ENCODE measurements at places on chromosomes 6 and 20. TPM values are rescaled to one million over a fixed set of nuclear protein-coding genes. Genes with fewer than 3 reads are reported as not detected.

GRCh38 chr6:88825856-88826255 is 137.6 kb downstream of the RNGTT start:
- DNase-seq, result no peak
- H3K27me3 ChIP-seq, result no peaks in the 10 kb centered on the region
- peaks cover 30% of the 10 kb centered on the region for H3K36me3 ChIP-seq
- no peak overlapping the region for H3K27ac ChIP-seq
- H3K4me1 ChIP-seq, result peaks cover 13% of the 10 kb centered on the region

DNA sequence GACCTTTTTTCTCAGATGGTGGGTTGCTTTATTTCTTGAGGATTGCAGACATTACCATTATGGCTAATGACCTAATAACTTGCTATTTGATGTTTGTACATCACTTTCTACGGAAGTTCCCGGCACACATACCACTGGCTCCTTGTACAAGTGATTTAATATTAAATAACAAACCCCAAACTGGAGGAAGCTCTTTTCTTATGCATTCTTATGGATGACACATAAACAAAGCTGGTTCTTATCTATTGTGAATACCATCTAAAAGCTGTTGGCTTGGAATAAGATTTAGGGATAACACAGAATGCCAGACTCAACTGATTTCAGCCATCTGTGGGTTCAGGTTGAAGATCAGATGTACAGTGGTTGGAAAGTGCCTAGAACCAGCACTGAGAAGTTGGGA is 272.6 kb downstream of the TSHZ2 start:
- DNase-seq, result no peak
- no peak overlapping the region for H3K27ac ChIP-seq
- H3K27me3 ChIP-seq, result no peaks in the 10 kb centered on the region
- no peaks in the 10 kb centered on the region for H3K4me1 ChIP-seq
- H3K4me3 ChIP-seq, result no peak overlapping the region
- H3K36me3 ChIP-seq, result peaks cover 6% of the 10 kb centered on the region

DNA sequence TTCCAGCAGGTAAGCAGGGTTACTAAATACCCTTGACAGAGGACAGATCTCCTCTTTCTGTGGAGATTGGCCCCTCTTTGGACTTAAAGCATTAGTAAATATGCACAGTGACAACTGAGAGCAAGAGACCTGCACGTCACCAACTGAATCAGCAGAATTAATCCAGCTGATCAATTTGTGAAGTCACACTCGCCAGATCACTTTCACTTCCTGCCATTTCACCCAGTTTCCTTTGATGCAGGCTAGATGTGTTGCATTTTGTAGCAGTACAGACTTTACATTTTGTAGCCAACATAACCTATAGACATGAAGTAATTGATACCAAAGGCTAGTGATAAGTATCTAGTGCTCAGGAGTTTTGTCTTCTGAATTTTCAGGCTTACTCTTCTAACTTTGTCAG is 11.9 kb downstream of the SYNE1 start:
- peaks cover 1% of the 10 kb centered on the region for H3K27me3 ChIP-seq
- H3K27ac ChIP-seq, result no peak overlapping the region
- 0 out of 2 replicates have a peak, but pooled peaks cover 8% of the 10 kb centered on the region for H3K36me3 ChIP-seq
- no peak overlapping the region for H3K4me3 ChIP-seq

GRCh38 chr20:60108397-60108796 is 150.2 kb downstream of the CDH26 start:
- peak; percentile 15 for DNase-seq
- H3K4me3 ChIP-seq, result no peak overlapping the region
- H3K27me3 ChIP-seq, result peaks cover 5% of the 10 kb centered on the region

DNA sequence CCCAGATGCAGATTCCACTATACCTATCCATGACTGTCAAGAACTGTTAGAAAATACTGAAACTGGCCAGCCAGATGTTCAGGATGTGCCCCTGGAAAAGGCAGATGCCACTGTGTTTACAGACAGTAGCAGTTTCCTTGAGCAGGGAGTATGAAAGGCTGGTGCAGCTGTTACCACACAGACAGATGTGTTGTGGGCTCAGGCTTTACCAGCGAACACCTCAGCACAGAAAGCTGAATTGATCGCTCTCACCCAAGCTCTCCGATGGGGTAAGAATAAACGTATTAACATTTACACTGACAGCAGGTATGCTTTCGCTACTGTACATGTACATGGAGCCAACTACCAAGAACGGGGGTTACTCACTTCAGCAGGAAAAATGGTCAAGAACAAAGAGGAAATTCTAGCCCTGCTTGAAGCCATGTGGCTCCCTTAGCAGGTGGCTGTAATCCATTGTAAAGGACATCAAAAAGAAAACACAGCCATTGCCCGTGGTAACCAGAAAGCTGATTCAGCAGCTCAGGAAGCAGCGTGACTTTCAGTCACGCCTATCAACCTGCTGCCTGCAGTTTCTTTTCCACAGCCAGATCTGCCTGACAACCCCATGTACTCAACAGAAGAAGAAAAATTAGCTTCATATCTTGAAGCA is 459.7 kb upstream of the HTR1E start:
- no peaks in the 10 kb centered on the region for H3K36me3 ChIP-seq
- H3K27ac ChIP-seq, result no peak overlapping the region
- H3K4me3 ChIP-seq, result no peak overlapping the region
- no peak for DNase-seq
- H3K4me1 ChIP-seq, result no peaks in the 10 kb centered on the region

GRCh38 chr20:47531458-47531857 is 29.8 kb downstream of the NCOA3 start:
- H3K36me3 ChIP-seq, result peaks cover 16% of the 10 kb centered on the region
- peaks cover 28% of the 10 kb centered on the region for H3K4me1 ChIP-seq
- no peak overlapping the region for H3K4me3 ChIP-seq
- no peak overlapping the region for H3K27ac ChIP-seq

- peak overlapping the region; percentile 82 for H3K4me3 ChIP-seq
- peak; percentile 88 for DNase-seq
- H3K4me1 ChIP-seq, result peaks cover 32% of the 10 kb centered on the region
Observed at GRCh38 chr20:50415516-50416268, 94.5 kb upstream of the PTPN1 start.

DNA sequence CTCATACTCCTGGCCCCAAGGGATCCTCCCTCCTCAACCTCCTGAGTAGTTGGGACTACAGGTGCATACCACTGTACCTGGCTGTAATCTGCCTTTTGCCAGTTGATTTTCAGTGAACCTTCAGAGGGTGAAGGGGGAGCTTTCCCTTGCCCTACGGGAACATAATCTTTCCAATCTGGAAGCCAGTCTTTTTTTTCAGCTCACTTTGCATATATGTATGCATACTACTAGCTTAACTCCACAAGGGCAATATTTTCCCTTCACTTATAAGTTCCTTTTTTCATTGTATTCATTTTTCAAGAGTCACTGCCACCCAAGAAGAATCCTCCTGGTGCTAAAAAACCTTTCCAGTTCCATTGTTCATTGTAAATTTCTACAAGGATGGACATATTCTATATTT is 53.4 kb upstream of the GCM1 start:
- H3K27ac ChIP-seq, result no peak overlapping the region
- H3K27me3 ChIP-seq, result peaks cover 11% of the 10 kb centered on the region
- H3K36me3 ChIP-seq, result no peaks in the 10 kb centered on the region

DNA sequence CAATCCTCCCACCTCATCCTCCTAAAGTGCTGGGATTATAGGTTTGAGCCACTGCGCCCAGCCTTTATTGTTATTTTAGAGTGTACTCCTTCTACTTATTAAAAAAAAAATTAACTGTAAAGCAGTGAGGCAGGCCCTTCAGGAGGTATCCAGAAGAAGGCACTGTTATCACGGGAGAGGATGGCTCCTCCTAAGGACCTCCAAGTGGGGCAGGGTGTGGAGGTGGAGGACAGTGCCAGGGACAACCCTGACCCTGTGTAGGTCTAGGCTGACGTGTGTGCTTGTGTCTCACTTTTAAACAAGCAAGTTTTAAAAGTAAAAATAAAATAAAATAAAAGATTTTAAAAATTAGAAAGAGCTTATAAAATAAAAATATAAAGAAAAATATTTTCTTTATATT is 23.7 kb upstream of the TAF4 start:
- H3K4me3 ChIP-seq, result no peak overlapping the region
- H3K36me3 ChIP-seq, result peaks cover 5% of the 10 kb centered on the region
- DNase-seq, result no peak
- no peaks in the 10 kb centered on the region for H3K4me1 ChIP-seq

DNA sequence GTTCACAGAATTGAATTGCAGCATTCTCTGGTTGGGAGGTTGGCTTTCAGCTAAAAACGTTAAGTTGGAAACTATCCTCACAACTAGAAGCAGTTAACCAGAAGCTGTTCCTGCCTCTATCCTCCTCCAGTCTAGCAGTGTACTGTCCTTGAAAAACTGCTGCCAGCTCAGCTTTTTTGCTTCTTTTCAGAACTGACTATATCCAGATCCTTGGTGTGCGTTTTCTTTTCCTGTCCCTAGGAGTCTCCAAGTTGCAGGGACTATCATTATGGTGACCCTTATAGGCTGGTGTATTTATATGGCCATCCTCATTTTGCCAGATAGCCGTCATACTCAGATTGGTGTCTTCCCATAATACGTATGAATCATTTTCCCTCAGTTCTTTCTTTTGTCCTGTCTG is 5.5 kb downstream of the ITCH start:
- no peak for DNase-seq
- peak overlapping the region; percentile 64 for H3K27ac ChIP-seq
- no peaks in the 10 kb centered on the region for H3K27me3 ChIP-seq
- peaks cover 42% of the 10 kb centered on the region for H3K36me3 ChIP-seq

- no peaks in the 10 kb centered on the region for H3K27me3 ChIP-seq
- DNase-seq, result no peak
- H3K4me1 ChIP-seq, result no peaks in the 10 kb centered on the region
- H3K27ac ChIP-seq, result no peak overlapping the region
- no peak overlapping the region for H3K4me3 ChIP-seq
Observed at GRCh38 chr6:163094881-163095280, 319.6 kb upstream of the QKI start.

- H3K27ac ChIP-seq, result no peak overlapping the region
- peaks cover 14% of the 10 kb centered on the region for H3K4me1 ChIP-seq
- H3K27me3 ChIP-seq, result peaks cover 2% of the 10 kb centered on the region
- no peak overlapping the region for H3K4me3 ChIP-seq
Observed at GRCh38 chr6:85684133-85684808, 41.6 kb upstream of the SYNCRIP start.

- H3K27ac ChIP-seq, result no peak overlapping the region
- peaks cover 3% of the 10 kb centered on the region for H3K27me3 ChIP-seq
- DNase-seq, result no peak
Observed at GRCh38 chr6:5850848-5851255, 155.9 kb downstream of the NRN1 start.

DNA sequence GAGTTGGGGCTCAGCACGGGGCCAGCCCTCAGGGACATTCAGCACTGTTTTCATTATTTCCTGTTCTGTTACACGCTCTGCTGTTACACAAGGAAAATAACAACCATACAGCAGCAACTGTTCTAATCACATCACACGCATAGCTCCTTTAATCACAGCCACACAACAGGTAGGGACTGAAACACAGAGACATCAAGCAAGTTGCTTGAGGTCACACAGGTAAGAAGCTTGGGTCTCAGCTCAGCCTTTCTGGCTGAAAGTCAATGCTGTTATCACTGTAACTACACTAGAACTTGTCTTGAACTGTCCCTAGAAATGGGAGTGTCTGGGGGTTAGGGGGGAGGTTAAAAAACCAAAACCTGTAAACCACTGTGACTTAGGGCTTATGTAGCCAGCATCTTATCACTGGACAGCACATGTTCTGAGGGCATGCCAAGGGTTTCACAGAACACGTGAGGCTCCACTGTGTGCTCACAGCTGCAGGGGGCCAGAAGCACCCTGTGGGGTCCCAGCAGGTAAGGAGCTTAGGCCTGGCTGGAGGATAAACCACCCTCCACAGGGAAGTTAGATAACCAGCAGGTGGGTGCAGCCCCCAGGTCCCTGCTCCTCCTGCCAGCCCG is 146.0 kb downstream of the EYA2 start:
- no peaks in the 10 kb centered on the region for H3K4me1 ChIP-seq
- no peaks in the 10 kb centered on the region for H3K36me3 ChIP-seq
- no peak overlapping the region for H3K27ac ChIP-seq
- H3K4me3 ChIP-seq, result no peak overlapping the region
- peaks cover 14% of the 10 kb centered on the region for H3K27me3 ChIP-seq

DNA sequence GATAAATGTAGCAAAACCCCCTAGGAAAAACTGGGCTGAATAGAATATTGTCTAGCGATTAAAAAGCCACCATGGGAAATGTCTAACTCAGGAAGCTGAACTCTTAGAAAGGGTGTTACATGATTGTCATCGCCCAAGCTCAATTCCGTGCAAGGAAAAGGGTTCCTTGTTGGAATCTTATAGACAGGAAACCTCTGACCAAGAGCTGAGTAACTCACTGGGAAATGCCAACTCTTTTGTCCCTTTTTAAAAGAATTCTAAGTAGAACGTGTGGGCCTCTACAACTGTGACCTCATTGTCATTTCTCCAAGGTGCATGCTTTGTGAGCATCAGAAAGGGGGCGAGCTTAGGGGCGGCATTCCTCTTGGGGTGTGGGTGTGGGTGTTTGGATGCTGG is 88.1 kb downstream of the SYNJ2 start:
- peaks cover 48% of the 10 kb centered on the region for H3K36me3 ChIP-seq
- peak overlapping the region; percentile 63 for H3K4me3 ChIP-seq
- H3K27ac ChIP-seq, result peak overlapping the region; percentile 94
- no peaks in the 10 kb centered on the region for H3K27me3 ChIP-seq
- peaks cover 59% of the 10 kb centered on the region for H3K4me1 ChIP-seq

DNA sequence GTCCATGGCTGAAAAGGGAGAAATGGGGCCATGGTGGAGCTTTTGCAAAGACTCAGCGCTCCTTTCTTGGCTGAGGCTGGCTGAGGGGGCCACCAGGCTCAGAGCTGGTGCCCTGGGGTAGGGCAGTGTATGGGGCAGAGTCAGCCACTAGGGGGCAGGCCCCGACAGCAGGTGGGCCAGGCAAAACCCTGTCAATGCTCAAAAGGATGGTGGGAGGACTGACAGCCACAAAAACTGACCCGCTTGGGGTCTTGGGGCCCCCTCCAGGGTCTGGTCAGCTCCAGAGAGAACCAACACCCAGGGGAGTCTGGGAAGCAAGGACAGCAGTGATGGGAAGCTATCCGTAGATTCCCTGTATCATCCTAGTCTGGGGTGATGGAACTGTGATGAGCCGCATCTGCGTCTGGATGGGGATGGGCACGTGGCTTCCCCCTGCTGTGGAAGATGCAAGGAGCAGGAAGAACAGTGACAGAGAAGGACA is 306.9 kb downstream of the DHX35 start:
- H3K27me3 ChIP-seq, result peaks cover 2% of the 10 kb centered on the region
- H3K4me3 ChIP-seq, result no peak overlapping the region
- no peak overlapping the region for H3K27ac ChIP-seq

DNA sequence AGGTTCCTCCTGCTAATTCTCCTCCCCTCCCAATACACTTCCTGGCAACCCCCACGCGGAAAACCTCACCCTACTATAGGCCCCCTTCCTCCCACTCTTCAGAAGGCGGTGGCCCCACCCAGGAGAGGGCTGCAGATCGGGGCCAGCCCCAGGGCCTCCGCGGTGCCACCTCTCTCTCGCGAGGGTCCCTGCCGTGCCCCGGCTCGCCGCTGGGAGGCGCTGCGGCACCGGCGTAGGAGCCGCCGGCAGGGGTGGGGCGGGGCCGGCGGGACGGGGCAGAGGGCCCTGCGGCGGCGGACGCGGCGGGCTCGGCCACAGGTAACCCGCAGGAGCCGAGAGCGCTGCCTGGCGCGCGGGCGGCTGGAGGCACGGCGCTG is at the start of gene ANKRD6:
Gene ANKRD6 (plus strand): TSS at position 278 of the 377 bp plus-strand sequence. CDS start 133,825 bp downstream, outside the sequence.
- H3K27me3 ChIP-seq, result peaks cover 24% of the 10 kb centered on the region
- H3K27ac ChIP-seq, result no peak within 1 kb of the TSS
- H3K4me1 ChIP-seq, result no peaks in the 10 kb centered on the region
- H3K4me3 ChIP-seq, result peak within 1 kb of the TSS; percentile 35
- DNase-seq, result no peak
- H3K36me3 ChIP-seq, result no peaks in the 10 kb centered on the region

Gene OSTM1
- total RNA-seq, result 47.5 TPM

Gene RAB44
- not detected for total RNA-seq

Gene VGLL2
- total RNA-seq, result not detected

Gene TSPO2
- total RNA-seq, result not detected

Gene CST2
- total RNA-seq, result not detected

Gene DEFB124
- not detected for total RNA-seq

Measured in HFFc6 (cell line).